ENCODE measurements at places on chromosomes 3 and 15. TPM values are rescaled to one million over a fixed set of nuclear protein-coding genes. Genes with fewer than 3 reads are reported as not detected.

GRCh38 chr15:79779746-79780145, 117.1 kb downstream of the MTHFS start:
- no peak for DNase-seq

- no peak for DNase-seq
These were observed 177.8 kb upstream of the PROK2 start for GRCh38 chr3:71962561-71963240.

GRCh38 chr3:196962108-196962929, 6.3 kb downstream of the PIGZ start:
- DNase-seq = no peak

DNA sequence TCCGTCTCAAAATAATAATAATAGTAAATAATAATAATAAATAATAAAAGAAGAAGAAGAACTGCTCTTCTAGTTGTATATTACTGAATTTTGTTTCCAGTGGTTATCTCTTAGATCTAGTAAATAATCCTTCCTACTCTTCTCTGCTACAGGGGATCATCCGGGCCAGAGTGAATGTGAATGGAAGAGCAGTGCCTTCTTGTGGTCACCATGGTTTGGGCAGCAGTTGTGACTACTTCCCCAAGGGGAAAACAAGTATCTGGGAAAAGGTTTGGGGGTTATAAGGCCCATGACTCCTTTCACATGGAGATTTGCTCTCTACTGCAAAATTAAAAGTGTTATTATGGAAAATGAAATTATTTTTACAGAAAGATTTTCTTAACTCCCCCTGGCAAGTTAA, 5.5 kb upstream of the OR5K1 start:
- DNase-seq = no peak

The HDAC11 gene
- total RNA-seq = 24.0 TPM

All from spinal cord (tissue), 10 donors.